Skeletal muscle tissue (tissue), 5 donors: ENCODE measurements at places on chromosomes 7 and 10. TPM values are rescaled to one million over a fixed set of nuclear protein-coding genes. Genes with fewer than 3 reads are reported as not detected.

Gene RBM48
- total RNA-seq, result 11.0 TPM

Gene RGR
- 13.6 TPM for total RNA-seq

Gene CTAGE8
- not detected for total RNA-seq

Gene ALOX5
- 3.1 TPM for total RNA-seq

Gene FAM171A1
- 11.0 TPM for total RNA-seq

Gene ADCYAP1R1
- 7.8 TPM for total RNA-seq

Gene CHST12
- total RNA-seq, result 1.0 TPM

Gene PLXNA4
- 2.1 TPM for total RNA-seq
